Stimulated activated CD8-positive, alpha-beta memory T cell treated with anti-CD3 and anti-CD28 coated beads, Interleukin-15, amount 100 ng/mL, for 24 hours (primary cell): ENCODE measurements at places on chromosomes 2 and 18.

DNA sequence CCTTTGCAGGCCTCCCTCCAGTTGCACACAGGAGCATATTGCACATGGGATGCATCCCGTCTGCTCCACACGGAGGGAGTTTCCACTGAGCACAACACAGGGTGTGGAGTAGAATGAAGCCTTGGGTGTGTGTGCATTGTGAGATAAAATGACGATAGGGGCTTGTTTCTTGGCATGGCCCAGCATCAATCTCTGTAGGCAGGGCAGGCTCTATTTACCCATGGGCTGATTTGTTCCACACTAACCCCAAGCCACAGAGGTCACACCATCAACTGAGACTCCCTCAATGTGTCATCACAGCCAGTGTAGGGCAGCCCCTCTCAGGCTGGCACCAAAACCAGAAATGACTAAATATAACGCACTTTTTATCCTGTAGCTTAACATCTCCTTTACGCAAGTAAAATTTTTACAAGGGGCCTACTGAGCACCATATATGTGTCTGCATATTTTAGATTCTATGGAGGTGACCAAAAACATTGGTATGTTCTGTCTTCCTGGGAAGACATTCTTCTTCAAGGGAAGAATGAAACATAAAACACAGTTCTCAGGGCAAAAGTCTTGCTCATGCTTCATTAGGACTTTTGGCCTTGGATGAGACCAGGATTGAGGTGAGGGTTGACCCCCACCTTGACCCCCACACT, 2.7 kb upstream of the GKN1 start:
- no peak for DNase-seq

- DNase-seq, result peak; percentile 31
Observed at GRCh38 chr2:11784747-11785610, 38.5 kb downstream of the LPIN1 start.

- no peak for DNase-seq
Observed at GRCh38 chr2:190082118-190082517, 19.6 kb upstream of the MSTN start.

DNA sequence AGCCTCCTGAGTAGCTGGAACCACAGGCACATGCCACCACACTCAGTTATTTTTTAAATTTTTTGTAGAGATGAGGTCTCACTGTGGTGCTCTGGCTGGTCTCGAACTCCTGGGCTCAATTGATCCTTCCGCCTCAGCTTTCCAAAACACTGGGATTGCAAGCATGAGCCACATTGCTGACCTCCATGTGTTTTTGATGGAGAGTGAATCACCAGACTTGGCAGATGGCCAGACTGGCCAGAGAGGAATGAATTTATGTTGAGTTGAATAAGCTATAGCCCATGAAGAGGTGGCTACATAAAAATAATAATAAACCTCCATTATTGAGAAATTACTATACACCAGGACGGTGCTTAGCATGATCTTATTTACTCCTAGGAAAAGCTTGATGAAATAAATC, 91.5 kb downstream of the MREG start:
- no peak for DNase-seq

- DNase-seq, result no peak
Observed at GRCh38 chr18:49976795-49977560, 163.6 kb upstream of the ACAA2 start.

DNA sequence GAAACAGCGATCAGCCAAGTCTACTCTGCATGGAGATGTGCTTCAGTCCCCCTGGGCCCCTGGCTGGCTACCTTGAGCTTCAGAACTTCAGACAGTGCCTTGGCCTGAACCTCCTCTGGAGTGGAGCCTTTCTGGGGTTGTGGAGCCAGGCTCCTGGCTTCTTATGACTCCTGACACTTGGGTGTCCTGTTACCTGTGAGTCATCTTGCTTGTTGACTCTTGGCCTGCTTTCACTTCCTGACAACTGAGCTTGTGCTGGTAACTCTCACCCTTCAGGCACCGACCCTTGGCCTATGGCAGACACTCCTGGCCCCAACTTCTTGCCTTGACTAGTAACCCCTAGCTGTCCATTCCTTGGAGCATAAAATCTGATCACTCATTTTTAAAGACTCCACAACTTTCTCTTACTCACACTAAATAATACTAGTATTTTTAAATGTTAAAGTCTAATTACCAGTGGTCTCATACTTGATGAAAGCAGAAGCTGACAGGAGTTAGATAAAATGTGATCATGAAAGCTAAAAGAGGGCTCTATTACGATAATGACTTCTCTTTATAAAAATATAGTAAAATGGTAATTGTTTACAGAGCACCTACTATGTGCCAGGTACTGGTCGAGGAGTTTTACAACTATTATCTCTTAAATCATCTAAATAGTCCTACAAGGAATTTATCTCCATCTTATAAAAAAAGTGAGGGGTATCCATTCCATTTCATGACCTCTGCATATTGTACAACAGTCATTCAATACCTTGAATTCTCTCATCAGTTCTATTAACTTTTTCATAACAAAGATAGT, 46.3 kb upstream of the VIT start:
- no peak for DNase-seq

DNA sequence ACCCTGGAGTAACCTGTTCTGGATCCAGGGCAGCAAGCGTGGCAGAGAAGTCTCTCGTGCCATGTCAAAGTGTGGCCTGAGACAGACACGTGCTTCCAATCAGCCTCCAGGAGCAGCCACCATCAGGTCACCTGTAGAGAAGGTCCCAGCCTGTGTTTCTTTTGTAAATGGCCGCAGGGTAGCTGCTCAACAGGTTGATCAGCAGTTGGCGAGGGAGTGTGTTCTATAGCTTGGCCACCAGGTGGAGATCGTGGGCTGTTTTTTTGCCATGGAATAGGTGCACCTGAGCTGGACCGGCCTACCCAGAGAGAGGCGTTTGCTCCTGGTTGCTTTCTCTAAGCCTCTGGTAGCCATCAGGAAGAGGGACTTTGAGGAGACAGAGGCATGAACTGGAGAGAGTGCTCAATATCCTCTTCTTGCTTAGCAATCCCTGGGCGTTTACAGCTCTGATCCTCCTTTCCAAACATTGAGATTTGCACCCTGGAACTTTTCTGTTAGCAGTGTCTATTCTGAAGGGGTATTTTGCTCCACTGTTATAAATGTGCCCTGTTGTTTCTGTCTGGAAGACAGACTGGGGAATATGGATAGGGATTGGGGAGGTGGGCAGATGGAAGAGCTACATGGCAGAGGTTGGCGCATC, 34.2 kb upstream of the EN1 start:
- peak; percentile 37 for DNase-seq

DNA sequence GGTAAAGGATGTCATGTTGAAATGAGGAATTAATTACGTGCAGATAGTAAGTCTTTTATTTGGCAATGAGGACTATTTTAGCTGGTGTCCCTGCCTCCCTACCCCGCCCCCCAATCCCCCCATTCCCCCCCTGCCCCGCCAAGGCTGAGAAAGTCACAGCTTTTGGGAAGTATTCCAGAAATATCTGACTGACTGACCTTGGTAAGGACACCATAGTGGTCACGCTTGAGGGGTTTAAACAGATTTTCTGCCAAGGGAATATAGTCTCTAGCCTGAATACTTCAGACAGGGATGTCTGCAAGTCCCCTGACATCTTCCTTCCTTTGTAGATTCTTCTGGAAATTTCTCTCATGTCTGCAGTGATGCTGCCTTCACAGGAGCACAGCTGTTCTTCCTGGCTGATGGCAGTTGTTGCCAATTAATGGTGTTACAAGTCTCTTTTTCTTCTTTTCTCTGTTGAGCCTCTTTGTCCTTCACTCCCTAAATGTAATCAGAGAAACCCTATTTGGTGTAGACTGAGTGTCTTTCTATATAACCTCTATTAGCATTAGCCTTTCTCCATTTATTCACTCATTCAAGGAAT, 53.7 kb upstream of the MGAT5 start:
- DNase-seq, result no peak

GRCh38 chr18:28048612-28049011, 128.3 kb downstream of the CDH2 start:
- DNase-seq, result no peak

- DNase-seq, result no peak
Observed at GRCh38 chr2:104050656-104051242, 803.2 kb upstream of the POU3F3 start.

DNA sequence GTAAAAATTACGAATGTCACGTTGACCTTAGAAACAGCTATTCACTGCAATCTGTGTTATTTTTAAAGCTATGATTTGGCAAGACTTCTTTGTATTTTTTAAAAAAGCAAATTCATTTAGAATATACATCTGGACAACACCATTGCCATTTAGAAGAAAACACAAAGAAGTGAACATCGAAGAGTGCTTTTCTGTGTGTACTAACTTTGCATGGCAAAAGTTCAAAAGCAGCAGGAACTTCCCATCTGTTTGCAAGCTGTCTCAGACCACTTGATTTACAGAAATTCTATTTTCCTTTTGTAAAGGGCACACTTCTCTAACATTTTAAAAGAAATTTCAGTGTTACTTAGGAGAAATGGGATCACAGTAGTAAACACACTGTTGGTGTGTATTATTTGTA, 145.9 kb downstream of the CALCRL start:
- DNase-seq, result no peak

GRCh38 chr2:102166189-102166845, 20.5 kb upstream of the IL1RL2 start:
- DNase-seq, result no peak

- no peak for DNase-seq
Observed at GRCh38 chr2:233497692-233498091, 68.9 kb downstream of the USP40 start.

DNA sequence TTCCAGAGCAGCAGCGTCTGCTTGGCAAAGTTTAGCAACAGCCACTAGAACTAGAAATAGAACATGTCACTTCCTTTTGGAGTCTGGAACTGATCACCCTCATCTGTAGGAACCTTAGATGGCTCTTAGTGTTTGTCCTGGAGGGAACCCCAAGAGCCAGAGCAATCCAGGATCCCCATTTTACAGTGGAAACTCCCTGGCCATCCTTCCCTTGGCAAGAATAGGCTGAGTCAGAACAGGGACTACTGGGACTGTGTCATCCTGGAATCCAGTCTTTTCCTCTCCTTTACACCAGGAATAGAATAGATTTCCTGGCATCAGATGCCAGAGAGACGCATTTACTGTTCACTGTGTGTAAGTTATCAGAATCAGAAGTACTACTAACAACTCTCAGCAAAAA, 33.2 kb upstream of the GRHL1 start:
- DNase-seq, result no peak

DNA sequence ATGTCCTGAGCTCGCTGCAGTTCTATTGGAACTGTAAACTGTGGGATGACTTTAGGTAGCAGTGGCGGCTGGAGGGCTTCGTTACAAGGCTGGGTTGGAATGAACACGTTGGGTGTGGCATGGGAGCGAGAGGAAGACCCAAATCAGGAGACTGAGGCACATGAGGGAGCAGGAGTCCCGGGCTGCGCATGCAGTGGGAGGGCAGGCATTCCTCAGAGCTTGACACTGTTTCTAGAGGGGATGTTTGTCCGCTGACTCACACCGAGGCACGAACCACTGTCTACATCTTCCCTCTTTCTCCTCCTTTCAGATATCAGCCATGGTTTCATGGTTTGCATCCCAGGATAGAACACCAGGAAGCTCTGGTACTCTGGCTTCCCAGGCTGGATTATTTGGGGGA, 40.6 kb upstream of the LAMA1 start:
- no peak for DNase-seq

GRCh38 chr2:154195644-154196195, 324.0 kb downstream of the GALNT13 start:
- no peak for DNase-seq

DNA sequence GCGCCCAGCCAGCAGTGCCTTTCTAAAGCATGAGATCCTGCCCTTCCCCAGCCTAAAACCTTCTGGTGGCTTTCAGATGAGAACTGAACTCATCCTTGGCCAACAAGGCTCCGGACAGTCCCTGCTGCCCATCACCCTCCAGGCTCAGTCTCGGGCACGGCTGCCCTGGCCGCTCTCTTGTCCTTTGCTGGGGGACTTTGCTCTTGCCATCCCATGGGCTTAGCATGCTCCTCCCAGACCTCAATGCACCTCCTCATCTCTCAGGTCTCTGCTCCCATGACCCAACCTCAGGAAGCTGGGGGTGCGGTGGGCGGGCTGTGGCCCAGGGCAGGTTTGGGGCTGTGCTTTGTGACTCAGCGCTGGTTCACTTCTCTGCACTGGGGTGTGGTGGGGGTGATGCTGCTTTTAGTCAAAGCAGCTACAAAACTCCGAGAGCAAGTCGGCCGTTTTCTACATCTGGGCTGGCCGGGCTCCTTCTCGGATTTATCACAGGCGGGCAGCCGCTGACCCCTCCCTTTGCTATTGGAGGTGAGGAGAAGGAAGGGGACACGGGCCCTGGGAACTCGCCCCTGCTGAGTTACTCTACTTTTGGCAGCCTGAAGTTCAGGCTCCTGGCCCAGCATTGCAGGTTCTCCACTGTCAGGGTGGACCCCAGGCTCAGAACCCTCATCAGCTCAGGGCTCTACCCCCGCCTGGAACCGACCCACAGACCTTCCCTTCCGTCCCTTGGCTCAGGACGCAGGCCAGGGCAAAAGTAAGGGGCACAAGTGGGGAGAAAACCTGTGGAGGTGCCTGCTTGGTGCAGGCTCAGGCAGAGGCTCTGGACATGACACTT, 90.6 kb upstream of the TAF1B start:
- peak; percentile 56 for DNase-seq

- no peak for DNase-seq
Observed at GRCh38 chr18:72410399-72410798, 133.7 kb downstream of the CBLN2 start.

- DNase-seq, result no peak
Observed at GRCh38 chr2:1979138-1979537, 234.8 kb upstream of the PXDN start.

- no peak for DNase-seq
Observed at GRCh38 chr2:26541401-26542193, 63.7 kb upstream of the OTOF start.

- DNase-seq, result no peak
Observed at GRCh38 chr2:219574484-219575311, 2.6 kb downstream of the INHA start.

DNA sequence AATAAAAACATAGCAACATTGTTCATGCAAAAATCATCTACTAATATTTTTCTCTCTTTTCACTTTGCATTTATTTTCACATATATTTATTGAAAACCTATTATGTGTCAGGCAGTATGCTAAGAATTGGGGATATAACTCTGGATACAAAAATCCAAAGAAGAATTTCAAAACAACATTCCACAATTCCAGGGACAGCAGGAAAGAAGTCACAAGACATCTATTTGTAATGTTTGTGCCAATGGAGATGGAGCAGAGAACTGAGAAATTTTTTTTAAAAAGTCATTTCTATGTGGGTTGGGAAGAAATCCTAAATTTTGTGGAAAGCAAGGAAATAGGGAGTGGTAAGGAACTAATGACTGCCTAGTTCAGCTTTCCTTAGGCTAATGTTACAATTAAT, 128.6 kb upstream of the TLK1 start:
- DNase-seq, result no peak
